ENCODE measurements at places on chromosomes 2 and 18. TPM values are rescaled to one million over a fixed set of nuclear protein-coding genes. Genes with fewer than 3 reads are reported as not detected.

The HOXD13 gene
- 33.5 TPM for total RNA-seq

GRCh38 chr2:238966072-238966937 lies 118.4 kb downstream of the TWIST2 start:
- no peak overlapping the region for H3K4me3 ChIP-seq
- no peak overlapping the region for H3K27ac ChIP-seq
- DNase-seq, result no peak
- no peaks in the 10 kb centered on the region for H3K27me3 ChIP-seq
- no peaks in the 10 kb centered on the region for H3K4me1 ChIP-seq
- no peaks in the 10 kb centered on the region for H3K36me3 ChIP-seq

GRCh38 chr2:164620873-164621763 lies at the start of gene GRB14:
TSS of gene GRB14 (minus strand) at chr2:164621482. CDS start at chr2:164621309, 173 bp downstream.
- peak within 1 kb of the TSS; percentile 45 for H3K4me3 ChIP-seq
- H3K36me3 ChIP-seq, result no peaks in the 10 kb centered on the region
- H3K27ac ChIP-seq, result peak within 1 kb of the TSS; percentile 51
- no peaks in the 10 kb centered on the region for H3K4me1 ChIP-seq

DNA sequence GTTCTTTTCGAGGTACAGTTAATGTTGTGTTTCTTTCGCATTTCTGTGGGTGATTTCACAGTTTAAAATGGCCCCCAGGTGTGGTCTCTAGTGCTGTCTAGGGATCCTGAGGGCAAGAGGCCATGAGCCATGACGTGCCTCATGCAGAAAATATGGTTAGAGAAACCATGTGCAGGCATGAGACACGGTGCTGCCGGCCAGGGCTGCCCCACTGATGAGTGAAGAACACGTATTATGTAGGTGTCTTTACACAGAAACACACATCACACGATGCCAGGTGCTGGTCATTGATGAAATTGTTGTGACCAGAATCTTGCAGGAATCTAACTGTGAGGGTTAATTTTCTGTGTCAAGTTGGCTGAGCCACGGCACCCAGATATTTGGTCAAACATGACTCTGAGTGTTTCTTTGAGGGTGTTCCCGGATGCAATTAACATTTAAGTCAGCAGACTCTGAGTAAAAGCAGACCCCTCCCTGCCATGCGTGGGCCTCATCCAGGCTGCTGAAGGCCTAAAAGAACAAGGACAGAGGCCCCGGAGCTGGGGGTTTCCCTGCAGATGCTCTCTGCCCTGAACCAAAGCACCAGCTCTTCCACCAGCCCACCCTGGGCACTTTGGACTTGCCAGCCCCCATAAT lies 463.0 kb upstream of the MYT1L start:
- no peak overlapping the region for H3K4me3 ChIP-seq
- no peaks in the 10 kb centered on the region for H3K27me3 ChIP-seq
- H3K27ac ChIP-seq, result no peak overlapping the region
- no peak for DNase-seq
- H3K36me3 ChIP-seq, result no peaks in the 10 kb centered on the region

- H3K27ac ChIP-seq, result no peak overlapping the region
- H3K36me3 ChIP-seq, result no peaks in the 10 kb centered on the region
- DNase-seq, result no peak
- no peak overlapping the region for H3K4me3 ChIP-seq
These were observed 36.4 kb downstream of the METTL4 start for GRCh38 chr18:2534906-2535305.

DNA sequence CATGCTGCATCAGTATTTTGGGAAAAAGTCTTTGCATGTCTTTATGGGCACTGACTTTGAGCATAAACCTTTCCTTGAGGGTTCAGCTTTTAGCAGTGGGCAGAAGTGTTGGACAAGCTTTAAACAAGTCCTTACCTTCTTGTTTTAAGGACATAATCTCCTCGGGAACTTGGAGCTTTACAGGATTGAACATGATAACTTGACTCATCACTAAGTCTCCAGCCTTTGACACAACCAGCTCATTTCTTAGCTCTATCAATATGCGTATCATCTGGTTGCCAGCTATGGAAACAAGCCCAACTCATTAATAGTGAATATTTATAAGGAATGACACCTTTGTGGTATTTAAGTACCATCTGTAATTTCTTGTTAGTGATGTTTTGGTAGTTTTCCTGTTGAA lies 21.0 kb upstream of the RAB27B start:
- H3K27me3 ChIP-seq, result no peaks in the 10 kb centered on the region
- no peak for DNase-seq
- H3K4me1 ChIP-seq, result no peaks in the 10 kb centered on the region
